ENCODE measurements at places on chromosomes 3 and 15.

GRCh38 chr3:69567710-69568052, 171.6 kb upstream of the MITF start:
- ATAC-seq, result no peak

- ATAC-seq, result no peak
Measured at GRCh38 chr15:39227001-39227400, 353.9 kb upstream of the THBS1 start.

DNA sequence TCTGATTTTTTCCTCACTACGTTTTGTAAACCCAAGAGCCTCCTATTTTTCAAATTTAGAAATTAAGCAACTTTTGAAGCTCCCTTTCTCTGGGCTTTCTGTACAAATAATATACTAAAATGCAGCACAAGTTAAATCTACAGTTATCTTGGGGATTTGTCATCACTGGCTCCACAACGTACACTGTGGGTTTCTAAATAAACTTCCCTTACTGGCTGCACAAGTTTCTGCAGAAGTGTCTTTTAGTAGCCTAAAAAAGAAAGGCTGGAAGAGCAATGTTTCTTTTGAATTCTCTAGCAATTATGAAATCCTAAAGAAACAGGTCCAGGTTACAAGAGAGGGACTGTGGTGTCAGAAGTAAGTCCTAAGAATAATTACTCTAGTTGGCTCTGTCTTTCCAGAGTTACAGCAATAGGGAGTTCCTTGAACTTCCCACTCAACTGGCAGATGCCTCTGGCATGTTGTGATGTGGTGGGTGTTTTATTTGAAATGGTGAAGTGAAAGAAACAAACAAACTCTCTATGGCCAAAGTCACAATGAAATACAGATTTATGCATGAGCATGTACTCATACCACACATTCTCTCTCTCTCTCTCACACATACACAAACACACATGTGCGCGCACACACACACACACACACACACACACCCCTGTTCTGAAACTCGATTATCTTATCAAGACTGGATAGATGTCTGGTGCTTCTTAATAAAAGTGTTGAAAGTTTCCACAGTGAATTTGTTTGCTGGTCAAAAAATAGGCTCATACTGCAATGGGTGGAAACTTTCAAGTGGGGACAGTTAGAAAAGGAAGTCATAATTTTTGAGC, 198.2 kb downstream of the SSR3 start:
- no peak for ATAC-seq

DNA sequence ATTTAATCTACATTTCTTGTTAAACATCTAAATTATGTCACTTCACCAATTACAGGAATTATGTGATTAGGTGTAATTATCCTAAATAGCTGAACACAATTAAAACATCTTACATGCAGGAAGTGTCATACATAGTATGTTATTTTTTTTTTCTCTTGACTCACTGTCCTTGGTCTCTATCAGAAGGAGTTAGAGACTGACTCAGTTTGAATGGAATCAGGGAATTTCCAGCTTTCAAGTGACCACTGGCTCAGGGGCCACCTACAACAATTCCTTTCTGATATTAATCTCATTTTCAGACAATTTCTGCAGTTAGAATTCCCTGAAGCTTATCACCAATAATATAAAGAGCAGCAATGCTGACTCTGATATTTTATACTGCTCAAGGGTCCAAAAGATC, 400.7 kb downstream of the ROBO1 start:
- ATAC-seq, result no peak

GRCh38 chr3:114745322-114746240, 401.5 kb downstream of the ZBTB20 start:
- ATAC-seq, result no peak

GRCh38 chr3:37445163-37445562, 270.8 kb upstream of the LRRFIP2 start:
- ATAC-seq, result no peak

DNA sequence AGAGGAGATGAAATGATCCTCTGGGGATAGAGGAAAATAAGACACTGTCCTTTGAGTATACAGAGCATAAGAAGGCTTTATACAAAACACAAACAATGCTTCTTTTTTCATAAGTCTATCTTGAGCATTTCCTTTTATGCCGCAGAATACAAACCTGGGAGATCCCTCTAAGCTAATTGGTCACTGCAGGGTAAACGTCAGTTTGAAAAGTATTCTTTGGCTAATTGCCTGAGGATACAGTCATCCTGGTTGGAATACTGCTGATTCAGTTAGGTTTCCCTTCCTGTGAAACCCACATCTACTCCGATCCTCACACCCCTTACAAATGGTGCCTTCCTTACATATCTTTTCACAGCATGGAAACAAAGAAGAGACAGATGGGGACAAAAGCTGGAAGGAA, 10.6 kb downstream of the WNT5A start:
- ATAC-seq, result no peak

DNA sequence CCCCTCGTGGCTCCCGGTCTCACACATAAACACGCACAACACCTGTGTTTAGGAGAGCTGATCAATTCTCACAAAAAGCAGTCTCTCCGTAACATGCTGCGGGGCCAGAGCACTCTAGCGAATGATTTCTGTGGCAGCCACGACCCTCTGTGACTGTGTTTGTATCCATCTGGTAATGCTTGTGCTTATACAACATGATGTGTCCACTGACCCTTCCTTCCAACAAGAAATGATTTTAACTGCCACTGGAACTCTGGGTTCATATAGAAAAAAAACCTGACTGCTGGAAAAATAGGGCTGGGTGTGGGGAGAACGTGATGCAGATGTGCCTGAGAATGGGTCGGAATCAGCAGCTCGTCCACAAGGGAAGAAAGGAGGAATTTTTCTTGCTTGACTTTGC, 410.2 kb downstream of the GAP43 start:
- ATAC-seq, result no peak

GRCh38 chr3:34066328-34066727, 267.9 kb downstream of the PDCD6IP start:
- no peak for ATAC-seq

GRCh38 chr3:194105292-194105691, 30.7 kb upstream of the HES1 start:
- no peak for ATAC-seq

GRCh38 chr3:126857928-126858327, 125.0 kb upstream of the PLXNA1 start:
- ATAC-seq, result no peak

DNA sequence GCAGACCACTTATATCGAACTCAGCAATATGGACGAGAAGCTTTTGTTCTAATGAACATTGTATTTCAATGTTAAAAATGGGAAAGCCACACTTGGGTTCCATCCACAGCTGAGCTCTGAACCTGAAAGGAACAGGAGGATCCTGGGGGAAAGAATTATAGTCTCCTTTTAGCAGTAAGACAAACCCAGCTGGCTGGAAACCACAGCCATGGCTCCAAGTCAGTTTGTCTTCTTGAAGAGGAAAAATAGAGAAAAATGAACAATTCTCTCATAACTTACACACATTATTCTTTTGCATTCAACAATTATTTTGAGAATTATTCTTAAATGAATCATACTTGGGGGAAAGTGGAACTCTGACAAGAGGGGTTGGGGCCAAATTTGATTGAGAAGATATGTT, 149.2 kb upstream of the VEPH1 start:
- ATAC-seq, result no peak

DNA sequence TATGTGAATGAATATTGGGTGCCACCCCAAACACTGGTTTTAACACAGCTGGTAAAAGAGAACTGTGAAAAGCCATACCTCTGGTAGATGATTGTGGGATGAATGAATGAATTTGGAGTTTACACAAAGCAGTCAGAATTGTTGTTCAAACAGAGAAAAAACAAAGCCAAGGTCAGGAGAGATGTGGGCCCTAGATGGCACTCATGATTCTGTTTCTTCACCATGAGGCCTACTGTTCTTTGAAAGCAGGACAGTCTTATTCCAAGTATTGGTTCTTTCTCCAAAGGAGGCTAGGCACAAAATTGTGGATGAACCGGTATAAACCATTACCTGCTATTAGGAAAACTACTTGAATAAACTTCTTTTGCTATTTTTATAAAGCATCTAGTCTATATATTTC, 97.6 kb downstream of the SAMMSON start:
- ATAC-seq, result no peak

- ATAC-seq, result no peak
Measured at GRCh38 chr15:48541341-48542278, 103.9 kb downstream of the FBN1 start.

GRCh38 chr15:36254426-36254825, 325.0 kb upstream of the CDIN1 start:
- no peak for ATAC-seq

GRCh38 chr3:38268087-38268486, 2.5 kb downstream of the SLC22A13 start:
- no peak for ATAC-seq

DNA sequence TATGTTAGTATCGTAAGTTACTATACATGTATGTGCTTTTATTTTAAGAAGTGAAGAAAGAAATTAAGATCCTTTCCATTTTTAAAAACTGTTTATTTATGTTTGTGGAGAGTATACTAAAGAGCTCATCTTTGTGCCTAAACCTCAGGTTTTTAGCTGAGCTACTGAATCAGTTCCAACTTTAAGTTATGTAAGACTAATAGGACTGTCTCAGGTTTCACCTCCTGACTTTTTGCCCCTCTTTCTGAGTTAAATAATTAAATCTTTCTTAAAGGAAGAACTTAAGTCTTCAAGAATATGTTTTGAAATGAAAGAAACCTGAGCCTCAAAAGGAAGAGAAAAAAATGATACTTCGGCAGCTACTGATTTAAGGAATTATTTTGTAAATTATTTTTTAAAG, 2.6 kb downstream of the SLMAP start:
- ATAC-seq, result no peak

- ATAC-seq, result no peak
Measured at GRCh38 chr3:99434190-99434589, 204.2 kb upstream of the COL8A1 start.

DNA sequence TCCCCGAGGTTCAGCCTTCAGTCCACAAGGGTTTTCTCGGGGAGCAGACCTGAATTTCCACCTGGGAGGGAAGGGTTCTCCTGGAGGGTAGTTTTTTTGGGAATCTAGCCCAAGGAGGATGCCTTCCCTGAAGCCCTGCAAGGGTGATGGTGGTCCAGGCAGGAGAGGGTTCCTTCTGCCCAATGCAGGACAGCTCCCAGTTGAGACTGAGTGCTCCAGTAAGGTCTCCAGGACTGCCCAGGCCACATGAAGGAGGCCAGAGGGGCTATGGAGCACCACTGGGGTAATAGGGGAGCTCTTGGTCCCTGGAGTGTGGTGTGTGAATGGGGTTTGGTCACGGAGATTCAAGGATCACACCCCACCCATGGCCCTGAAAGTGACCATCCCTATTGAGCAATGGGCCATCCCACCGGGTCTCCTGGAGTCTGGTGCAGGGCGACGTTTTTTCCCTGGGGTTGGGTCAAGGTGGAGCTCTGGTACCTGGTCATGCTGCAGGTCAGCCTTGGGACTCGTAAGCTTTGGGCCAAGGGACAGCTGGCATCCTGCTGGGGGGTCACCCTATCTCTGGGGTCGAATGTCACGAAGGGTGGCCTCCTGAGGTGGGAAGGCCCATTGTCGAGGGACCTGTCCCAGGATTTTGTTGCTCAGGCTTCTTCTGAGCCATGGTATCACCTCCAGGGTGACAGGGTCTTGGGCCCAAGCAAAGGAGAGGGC, 196.5 kb downstream of the UBE3A start:
- ATAC-seq, result no peak

GRCh38 chr3:64097920-64098319, 74.6 kb upstream of the PSMD6 start:
- ATAC-seq, result no peak

DNA sequence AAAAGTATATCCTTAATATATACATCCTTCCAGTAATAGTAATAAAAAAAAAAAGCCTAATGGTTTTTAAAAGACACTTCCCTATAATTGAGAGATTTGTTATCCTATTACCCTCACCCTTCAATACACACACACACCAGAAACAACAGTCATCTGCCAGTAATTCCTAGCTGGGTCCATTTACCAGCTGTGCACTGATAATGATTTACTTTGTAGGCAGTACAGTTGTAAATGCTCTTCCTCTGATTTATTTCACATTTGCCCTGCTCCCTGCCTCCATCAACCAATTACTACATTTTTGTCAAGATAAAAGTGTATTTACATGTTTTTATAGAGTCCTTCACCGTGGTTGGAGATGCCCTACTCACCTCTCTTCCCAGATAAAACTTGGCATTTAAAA, 12.4 kb downstream of the TPM1 start:
- ATAC-seq, result no peak

GRCh38 chr15:35717721-35718120, 171.8 kb upstream of the DPH6 start:
- no peak for ATAC-seq

GRCh38 chr3:57910990-57911389, 97.2 kb upstream of the FLNB start:
- ATAC-seq, result no peak

- no peak for ATAC-seq
Measured at GRCh38 chr3:32082721-32083120, 23.7 kb upstream of the GPD1L start.

DNA sequence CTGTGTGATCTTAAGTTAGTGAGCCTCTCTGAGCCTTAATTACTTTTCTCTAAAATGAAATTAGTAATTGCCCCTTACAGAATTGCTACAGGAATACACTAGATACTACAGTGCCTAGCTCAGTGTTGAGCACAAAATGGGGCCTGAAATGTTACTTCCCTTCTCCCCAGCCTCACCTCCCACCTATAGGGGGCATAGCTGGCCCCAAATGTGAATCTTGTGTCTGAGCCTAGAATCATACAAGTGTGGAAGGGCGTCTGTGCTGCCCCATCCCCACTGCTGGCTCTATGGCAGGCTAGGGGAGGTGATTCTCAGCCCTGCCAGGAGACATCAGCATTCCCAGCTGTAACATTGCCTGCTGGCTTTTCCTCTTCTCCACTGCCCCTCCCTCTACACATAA, 42.7 kb downstream of the IFT122 start:
- ATAC-seq, result no peak

DNA sequence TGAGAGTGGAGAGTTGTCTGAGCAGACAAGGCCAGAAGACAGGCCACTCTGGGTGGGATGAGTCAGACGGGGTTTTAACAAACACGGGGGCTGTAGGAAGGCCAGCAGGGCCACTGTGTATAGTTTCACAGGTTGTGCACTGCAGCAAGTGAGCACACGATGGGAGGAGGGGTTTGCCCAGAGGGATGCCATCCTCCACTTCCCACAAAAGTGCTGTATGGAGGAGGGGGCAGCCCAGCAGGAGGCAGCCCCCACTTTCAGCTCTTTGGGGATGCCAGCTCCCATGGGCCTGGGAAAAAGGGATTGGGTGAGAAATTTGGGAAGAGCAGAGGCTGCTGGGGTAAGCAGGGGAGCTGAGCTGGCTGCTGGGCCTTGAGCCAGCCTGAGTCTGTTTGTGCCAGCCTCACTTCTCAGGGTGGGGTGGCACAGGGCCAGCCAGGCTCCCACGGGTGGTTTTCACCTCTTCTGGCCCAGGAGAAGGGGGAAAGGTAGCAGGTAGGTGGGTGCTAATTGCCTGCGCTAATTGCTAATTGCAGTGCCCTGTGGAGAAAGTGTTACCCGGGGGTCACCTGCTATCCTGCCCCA, 6.7 kb downstream of the ZBTB47 start:
- ATAC-seq, result no peak

- no peak for ATAC-seq
Measured at GRCh38 chr3:189517981-189518380, 113.2 kb upstream of the TP63 start.
